Activated CD4-positive, alpha-beta T cell treated with anti-CD3 and anti-CD28 coated beads, Interleukin-2, amount 10 ng/mL, durations not matched to agents 7 days and 5 days (primary cell): ENCODE measurements at places on chromosomes 5 and 9.

DNA sequence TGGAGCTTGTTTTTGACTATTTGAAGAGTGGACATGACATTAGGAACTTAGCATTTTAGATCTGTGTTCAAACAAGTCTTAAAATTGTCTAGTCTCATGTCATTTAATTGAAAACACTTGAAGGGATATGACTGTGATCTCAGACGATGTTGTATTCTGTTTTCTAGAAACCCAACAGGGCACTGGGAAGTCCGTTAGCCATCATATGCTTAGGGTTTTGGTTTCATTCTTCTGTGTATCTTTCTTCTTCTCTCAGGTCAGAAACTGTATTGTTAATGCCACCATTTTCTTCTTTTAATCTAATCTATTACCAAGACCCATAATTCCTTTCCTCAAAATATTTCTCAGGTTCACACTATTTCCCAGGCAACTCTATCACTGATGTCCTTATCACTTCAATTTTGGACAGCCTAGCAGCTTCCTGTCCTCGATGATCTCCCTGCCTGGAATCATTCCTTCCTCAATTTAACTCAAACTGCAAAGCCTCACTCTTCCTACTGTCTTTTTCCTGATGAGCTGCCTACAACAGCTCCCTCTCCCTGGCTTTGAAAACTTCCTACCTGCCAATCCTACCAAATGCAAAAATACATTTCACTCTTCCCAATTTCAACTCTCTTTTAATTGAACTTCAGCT lies 77.7 kb downstream of the MEF2C start:
- no peak for DNase-seq

DNA sequence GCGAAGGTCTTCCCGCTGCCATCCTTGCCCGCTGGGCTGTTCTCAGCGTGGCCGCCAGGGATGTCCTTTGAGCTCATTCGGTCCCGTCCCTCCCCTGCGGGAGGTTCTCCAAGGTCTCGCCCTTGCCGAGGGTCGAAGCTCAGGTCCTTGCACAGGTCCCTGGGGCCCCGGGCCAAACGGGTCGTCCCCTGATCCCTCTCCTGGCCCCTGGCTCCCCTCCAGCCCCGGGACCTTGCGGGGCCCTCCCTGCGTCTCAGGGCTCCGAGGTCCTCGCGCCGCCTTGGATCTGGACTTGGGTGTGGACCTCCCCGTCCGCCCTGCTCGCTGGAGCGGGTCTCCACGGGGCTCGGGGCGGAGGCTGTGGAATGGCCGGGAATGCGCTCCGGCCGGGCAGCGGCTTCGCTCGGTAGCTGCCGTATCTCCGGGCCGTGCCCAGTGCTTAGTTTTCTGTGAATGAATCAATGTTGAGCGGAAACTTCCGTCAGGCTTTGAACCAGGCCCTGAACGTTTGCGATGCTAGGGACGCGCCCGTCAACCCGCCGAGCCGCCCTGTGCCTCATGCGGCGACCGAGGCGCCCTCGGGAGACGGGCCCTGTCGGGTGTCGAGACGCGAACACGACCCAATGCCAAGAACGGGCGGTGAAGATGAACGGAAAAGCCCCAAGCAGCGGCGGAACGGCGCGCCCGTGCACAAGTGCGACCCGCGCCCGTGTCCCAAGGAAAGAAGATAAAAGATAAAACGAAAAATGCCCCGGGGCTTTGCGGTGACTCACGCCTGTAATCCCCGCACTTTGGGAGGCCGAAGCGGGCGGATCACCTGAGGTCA lies 780 bp downstream of the RNU6ATAC start:
- peak; percentile 69 for DNase-seq

DNA sequence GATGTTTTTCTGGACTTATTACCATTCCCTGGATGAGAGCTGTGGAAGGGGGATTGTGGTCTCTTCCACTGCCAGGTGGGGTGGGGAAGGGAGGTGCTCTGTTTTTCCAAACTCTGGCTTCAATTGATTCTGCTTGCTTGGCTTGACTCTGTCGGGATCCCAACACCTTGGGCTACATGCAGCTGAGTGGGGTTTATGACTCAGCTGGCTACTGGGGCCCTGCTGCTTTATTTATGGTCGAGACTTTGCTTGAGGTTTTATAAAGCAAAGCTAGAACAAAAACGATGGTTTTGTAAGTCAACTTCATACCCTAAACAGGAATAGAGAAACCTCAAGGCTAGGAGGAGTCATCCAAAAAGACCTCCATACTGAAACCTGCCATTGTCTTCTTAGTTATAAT lies 76.3 kb downstream of the AOPEP start:
- DNase-seq, result peak; percentile 8

GRCh38 chr5:118439831-118440230 lies 548.5 kb downstream of the DTWD2 start:
- no peak for DNase-seq

- no peak for DNase-seq
Measured at GRCh38 chr9:1910269-1910811, 104.8 kb upstream of the SMARCA2 start.

- DNase-seq, result no peak
Measured at GRCh38 chr9:126049896-126050604, 276.6 kb upstream of the MVB12B start.

DNA sequence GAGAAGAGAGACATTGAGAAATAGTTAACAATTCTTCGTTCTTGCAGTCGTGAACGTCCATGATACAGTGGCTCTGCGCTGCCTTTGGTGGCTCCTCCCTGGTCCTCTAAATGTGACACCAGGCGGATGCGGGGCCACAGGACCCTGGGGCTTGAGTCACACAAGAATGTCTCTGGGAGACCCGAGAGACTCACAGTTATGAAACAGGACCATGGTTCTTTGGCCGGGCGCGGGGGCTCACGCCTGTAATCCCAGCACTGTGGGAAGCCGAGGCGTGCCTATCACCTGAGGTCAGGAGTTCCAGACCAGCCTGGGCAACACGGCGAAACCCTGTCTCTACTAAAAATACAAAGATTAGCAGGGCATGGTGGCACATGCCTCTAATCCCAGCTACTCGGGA lies 767 bp upstream of the ZDHHC11 start:
- DNase-seq, result no peak

DNA sequence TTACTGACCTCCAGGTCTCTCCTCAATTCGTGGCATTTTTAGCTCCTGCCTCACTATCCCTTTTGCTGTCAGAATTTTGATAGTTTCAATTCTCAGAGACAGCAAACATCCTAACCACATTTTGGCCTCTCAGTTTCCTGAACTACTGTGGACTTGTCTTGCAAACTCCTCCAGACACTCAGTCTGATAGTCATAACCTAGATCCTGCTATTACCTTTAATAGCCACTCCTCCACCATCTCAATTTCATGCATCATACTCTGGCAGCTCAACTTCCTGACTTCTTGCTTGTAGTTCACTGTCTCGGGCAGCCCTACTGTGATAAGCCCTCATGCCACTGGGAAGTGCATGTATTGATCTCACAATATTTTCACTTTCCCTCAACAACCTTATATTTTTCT lies 481.8 kb upstream of the CDH18 start:
- no peak for DNase-seq

DNA sequence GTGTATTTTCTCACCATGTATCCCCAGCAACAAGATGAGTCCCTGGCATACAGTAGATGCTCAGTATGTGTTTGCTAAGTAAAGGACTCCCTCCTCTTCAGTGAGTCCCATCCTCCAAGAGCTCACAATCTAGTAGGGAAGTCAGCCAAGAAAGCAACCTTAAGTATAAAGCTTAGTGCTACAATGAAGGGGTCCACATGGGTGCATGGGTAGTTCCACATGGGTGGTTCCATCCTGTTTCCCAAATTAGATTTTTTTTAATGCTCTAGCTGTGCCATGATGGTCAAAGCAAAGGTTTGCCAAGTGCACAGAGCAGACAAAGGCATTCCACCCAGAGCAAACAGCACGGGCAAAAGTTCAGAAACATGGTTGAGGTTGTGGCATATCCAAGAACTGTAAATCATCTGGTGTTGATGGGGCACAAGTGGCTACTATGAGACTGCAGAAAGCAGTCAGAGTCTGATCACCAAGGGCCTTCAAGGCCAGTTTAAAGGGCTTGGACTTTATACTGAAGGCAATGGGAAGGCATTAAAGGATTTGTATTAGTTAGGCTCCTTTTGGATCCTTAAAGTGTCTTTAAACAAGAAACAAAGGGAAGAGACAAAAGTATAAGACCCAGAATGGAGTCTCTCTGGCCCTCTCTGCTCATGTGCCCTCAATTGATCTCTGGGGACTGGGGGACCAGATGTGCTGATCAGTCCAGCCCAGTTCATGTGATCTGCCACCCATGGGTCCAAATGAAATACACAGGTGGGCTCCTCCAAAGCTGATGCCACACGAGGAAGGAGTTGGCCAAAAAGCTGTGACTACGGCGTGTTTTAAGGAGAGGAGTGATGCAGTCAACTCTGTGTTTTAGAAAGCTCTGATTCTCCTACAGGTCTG lies 9.0 kb upstream of the CPLX2 start:
- no peak for DNase-seq

GRCh38 chr9:13715430-13715829 lies 435.9 kb upstream of the MPDZ start:
- no peak for DNase-seq

GRCh38 chr9:93726147-93726546 lies 149.8 kb downstream of the PHF2 start:
- DNase-seq, result no peak

GRCh38 chr5:179606071-179606909 lies 17.2 kb downstream of the HNRNPH1 start:
- no peak for DNase-seq

DNA sequence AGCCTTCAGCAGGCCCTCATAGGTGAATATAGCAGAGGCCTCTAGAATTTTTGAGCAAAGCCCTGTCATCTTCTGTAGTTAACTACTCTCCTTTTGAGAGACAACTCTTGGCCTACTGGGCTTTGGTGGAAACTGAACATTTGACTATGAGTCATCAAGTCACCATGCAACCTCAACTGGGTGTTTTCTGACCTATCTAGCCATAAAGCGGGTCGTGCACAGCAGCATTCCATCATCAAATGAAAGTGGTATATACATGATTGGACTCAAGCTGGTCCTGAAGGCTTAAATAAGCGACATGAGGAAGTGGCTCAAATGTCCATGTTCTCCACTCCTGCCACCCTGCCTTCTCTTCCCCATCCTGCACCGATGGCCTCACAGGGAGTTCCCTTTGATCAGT lies 1115.5 kb downstream of the TAF11L14 start:
- DNase-seq, result no peak

- no peak for DNase-seq
Measured at GRCh38 chr5:72300590-72301339, 19.3 kb downstream of the MRPS27 start.

DNA sequence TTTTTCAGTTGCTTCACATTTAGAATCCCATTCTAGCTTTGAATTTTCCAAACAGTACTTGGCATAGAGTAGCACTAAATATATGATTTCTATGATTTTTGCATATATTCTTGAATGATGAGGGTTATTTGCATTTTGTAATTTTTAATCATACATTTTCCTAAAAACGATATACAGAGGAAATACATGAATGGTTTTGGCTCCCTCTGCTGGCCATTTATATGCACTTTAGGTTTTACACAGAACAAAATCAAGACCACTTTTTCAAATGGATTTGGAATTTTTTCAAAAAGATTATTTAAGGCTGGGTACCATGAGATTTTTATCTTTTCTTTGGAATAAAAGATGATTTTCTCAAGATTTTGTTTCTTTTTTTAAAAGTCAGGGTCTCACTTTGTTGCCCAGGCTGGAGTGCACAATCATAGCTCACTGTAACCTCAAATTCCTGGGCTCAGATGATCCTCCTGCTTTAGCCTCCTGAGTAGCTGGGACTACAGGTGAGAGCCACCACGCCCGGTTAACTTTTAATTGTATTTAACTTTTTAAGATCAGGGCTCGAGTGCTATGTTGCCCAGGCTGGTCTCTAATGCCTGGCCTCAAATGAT lies 16.7 kb upstream of the COMMD10 start:
- peak; percentile 18 for DNase-seq

GRCh38 chr9:114522286-114522685 lies 17.0 kb upstream of the WHRN start:
- DNase-seq, result no peak

DNA sequence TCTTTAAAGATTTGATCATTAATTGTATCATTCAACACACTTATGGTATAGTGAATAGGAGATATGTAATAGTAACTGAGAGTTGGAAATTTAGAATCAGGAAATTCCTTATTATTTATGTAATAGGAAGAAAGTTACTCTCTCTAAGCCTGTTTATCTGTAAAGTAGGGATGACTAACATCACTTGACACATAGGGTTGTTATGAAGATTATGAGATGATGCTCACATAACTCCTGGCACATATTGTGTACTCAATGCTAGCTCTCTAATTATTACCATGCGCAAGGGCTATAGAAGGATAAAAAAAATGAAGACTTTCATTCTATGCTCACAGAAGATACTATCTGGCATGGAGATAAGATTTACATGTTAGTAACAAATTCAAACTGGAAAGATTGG lies 149.9 kb downstream of the ISOC1 start:
- no peak for DNase-seq

GRCh38 chr9:93038918-93039317 lies 19.6 kb upstream of the SUSD3 start:
- no peak for DNase-seq

- DNase-seq, result no peak
Measured at GRCh38 chr9:130963916-130964315, 24.9 kb upstream of the FIBCD1 start.
